ENCODE measurements at places on chromosomes 16 and 17.

DNA sequence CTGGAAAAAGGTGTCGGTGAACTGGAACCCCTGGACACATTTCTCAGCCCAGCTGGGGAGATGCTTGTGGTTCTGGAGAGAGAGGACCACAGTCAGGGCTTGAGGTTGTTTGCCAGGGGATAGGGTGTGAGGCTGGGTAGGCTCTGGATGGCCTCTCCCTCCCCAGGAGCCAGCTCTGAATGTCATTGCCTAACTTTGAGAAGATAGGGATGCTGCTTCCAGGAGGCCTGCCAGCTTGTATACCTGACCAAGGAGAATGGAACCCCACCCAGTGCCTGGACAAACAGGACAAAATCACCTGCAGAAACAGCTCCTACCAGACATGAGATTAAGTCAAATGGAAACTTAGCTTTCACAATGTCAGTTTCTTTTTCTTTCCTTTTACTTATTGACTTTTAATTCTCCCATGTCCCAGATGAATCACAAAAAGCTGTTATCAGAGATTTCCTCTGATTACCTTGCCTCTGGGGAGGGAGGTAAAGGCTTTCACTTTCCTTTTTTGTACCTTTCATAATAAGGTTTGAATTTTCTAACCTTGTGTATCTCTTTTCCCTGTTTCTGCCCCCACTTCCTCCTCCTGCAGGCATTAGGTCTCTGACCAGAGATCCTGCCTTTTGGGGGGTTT, 29.8 kb upstream of the PLLP start:
- no peak for DNase-seq

- no peak for DNase-seq
These were observed 10.2 kb downstream of the RAB11FIP4 start for GRCh38 chr17:31401456-31402254.

DNA sequence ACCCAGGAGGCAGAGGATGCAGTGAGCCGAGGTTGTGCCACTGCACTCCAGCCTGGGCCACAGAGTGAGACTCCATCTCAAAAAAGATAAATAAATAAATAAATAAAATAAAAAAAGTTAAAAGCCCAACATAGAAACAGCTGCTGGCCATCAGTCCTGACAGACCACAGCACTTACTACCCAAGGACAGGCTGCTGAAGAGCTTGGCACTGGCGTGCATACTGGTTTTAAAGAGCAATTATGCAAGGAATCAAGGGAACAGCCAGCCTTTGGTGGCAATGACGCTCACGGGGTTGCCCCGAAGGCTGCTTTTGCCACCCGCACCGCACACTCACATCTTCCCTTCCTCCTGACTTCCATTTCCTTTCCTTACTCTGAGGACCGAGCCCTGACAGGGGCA, 4.2 kb downstream of the PLD6 start:
- DNase-seq = no peak

DNA sequence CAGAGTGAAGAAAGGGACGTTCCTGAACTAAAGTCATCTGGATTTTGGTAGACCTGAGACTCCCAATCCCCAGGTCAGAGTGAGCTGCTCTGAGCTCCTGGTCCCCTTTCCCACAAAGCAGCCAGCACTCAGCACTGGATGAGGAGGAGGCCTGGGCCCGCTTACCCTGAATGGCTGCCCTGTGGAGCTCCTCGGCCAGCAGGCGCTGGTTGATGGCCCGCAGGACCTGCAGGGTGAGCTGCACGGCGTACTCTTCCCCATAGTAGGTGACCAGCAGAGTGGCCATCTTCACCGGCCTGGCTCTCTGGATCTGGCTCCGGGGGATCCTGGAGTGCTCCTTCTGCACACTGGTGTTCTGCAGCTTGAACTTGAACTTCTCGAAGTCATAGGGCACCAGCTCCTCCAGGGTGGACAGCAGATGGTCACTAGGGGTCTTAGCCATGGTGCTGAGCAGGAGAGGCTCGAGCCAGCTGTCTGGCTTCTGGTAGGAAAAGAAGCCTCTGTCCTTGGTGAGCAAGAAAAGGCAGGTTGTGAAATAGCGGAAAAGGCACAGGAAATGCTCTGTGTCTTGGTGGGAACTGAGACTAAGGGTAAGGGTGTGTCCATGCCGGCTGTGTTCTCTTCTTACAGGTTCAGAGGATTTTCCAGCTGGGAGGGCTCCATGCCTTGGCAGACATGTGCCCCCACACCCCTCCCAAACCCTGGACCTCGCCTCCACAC, at the start of gene MEFV:
TSS of gene MEFV (minus strand) at position 488 of the 720 bp plus-strand sequence. CDS start at position 442, 46 bp downstream.
- DNase-seq = no peak

GRCh38 chr16:88725609-88726407, 19.5 kb downstream of the CTU2 start:
- no peak for DNase-seq

GRCh38 chr16:27108826-27109665, 42.3 kb downstream of the C16orf82 start:
- DNase-seq = no peak

GRCh38 chr17:56886288-56886731, 27.5 kb downstream of the TRIM25 start:
- DNase-seq = no peak

DNA sequence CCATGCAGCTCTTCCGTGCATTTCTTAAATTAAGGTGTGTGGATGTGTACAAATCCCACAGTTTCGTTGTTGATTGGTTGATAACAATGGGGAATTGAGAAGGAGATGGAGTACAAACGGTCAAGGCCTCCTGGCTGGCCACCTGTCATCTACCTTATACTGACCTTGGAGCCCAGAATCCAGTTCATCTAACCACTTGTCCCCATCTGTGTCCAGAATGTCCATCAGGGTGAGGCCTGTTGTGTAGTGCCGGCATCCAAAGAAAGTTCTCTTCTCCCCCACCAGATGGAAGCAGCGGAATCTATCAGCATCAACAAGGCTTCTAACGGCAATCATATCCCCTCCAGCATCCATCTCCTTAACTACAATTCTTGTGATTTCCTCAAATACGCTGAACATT, 1.5 kb downstream of the GSDMB start:
- no peak for DNase-seq

- no peak for DNase-seq
These were observed 4.9 kb downstream of the ALOX15 start for GRCh38 chr17:4636474-4637100.

GRCh38 chr16:20611975-20612481, 35.9 kb upstream of the ACSM2B start:
- DNase-seq = no peak

GRCh38 chr16:73000020-73000906, 47.7 kb downstream of the ZFHX3 start:
- DNase-seq = no peak

All from stimulated activated CD8-positive, alpha-beta memory T cell treated with anti-CD3 and anti-CD28 coated beads, Interleukin-15, amount 100 ng/mL, for 1 hour (primary cell).